ENCODE measurements at places on chromosomes 1 and 21.

DNA sequence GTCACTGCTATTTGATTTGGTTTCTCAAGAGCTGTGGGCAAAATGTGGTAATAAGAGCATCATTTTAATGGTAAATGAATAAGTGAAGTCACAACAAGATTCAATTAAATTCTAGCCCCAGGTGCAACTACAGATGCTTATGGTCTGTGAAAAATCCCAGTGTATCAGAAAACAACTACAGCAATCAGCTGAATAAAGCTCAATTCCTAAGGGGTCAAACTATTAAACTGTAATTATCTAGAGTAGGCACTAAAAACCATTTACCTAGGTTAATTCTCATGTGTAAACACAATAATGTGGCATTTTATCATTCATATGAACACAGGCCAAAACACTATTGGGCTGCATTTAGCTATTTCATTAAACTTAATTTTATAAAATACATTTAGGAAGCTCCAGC is 9.6 kb downstream of the TARBP1 start:
- DNase-seq = no peak

DNA sequence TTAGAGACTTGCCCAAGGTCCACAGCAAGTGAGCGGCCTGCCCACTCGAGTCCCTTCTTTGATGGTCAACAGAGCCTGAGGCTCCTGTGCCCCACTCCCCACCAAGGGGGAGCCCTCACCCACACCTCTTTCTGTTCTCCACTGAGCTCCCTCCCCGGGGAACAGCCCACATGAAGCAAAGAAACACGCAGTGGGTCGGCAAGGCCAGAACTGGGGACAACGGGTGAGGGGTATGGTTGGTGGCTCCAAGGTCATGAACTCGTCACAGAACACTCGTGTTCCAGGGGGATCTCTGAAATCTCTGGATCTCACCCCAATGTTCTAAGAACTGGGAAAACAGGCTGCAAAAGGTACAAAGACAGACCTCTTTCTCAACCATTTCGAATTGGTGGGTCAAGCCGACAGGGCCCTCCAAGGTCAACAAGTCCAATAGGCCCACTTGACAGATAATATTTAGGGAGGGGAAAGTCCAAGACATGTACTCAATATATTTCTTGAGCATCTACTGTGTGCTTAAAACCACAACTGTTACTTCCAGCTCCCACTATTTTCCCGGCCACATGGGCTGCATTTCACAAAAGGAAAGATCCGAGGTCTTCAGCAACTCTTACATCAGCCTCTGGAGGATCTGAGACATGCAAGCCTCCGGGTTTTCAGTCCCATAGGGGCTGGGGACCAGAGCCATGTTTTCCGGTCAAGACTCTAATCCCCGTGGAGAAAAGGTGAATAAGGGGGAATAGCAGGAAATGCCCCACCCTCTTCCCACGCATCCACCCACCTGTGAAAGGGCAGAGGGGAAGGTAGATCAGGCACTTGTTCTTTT is 1.1 kb upstream of the RAP1GAP start:
- no peak for DNase-seq

GRCh38 chr1:216923601-216924000 is 200.4 kb upstream of the ESRRG start:
- no peak for DNase-seq

DNA sequence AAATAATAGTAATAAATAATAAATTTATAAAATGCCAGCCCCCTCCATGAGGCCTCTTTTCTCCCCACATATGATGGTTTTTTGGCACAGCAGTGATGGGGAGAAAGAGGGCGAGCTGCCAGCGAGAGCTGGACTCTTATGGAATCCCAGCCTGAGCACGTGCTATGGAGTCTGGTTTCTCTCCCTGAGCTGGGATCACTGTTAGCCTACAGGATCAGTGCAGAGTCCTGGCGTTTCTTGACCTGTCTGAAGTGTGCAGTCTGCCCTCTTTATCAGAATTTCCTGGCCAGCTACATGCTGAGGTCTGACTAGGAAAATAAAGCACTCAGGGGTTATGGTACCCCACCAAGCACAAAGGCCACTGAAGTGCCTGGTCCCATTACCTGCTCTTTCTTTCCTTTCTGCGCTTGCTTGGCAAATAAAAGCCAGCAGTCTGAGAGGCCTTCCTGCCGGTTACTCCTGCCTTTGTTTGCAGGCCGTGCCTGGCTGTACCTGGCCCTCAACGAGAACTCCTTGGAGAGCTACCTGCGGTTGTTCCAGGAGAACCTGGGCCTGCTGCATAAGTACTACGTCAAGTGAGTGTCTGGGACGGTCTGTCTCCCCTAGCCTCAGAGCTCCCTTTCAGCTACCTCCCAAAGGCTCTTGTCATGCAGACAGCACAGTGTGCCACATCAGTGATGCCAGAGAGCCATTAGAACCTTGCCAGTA is 18.5 kb upstream of the SLC25A34 start:
- no peak for DNase-seq

DNA sequence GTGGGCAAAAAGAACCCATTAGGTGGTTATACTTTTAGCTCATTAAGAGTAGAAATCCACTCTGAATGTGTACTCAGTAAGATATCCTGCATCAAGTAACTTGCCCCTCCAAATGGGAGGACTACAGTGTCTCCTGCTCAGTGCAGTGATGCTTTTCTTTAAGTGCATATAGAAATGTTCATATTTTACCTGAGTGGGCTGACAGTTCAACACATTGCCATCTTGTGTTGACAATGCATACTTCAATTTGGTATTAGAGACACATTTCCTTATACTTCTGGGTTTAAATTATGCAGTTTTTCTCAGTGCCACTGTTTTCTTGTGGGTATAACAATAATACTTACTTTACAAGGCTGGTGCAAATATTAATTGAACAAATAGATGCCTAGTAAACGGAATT is 318.6 kb upstream of the TMPRSS15 start:
- DNase-seq = no peak

DNA sequence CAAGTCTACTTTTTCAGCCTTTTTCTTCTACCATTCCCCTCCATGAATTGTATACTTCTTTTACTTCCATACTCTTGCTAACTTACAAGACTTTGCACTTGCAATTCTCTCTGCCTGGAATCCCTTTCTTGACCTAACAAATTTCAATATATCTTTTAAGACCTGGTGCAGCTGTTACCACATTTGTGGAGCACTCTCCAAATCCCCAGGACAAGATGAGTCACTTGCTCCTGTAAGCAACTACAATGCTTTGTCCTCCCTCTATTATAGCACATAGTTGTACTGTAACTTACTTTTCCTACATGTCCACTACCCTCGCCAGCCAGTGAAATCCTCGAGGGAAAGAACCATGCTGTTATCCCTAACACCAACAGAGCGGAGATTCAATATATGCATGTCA is 43.1 kb downstream of the WARS2 start:
- no peak for DNase-seq

DNA sequence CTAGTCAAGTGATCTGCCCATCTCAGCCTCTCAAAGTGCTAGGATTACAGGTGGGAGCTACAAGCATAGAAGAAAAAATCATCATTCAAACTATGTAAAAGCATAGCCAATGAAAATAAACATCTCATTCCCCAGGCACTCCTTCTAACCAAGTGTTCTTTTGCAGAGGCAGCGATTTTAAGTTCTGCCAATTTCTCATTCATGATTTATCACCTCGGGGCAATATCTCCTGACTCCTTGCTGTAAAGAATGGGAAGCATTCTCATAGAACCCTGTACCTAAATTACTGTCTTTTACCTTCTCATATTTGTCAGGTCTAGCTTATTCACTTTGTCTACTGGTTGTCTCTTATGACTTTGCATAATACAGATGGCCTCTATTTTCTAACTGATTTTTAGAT is 32.5 kb upstream of the IVNS1ABP start:
- no peak for DNase-seq

DNA sequence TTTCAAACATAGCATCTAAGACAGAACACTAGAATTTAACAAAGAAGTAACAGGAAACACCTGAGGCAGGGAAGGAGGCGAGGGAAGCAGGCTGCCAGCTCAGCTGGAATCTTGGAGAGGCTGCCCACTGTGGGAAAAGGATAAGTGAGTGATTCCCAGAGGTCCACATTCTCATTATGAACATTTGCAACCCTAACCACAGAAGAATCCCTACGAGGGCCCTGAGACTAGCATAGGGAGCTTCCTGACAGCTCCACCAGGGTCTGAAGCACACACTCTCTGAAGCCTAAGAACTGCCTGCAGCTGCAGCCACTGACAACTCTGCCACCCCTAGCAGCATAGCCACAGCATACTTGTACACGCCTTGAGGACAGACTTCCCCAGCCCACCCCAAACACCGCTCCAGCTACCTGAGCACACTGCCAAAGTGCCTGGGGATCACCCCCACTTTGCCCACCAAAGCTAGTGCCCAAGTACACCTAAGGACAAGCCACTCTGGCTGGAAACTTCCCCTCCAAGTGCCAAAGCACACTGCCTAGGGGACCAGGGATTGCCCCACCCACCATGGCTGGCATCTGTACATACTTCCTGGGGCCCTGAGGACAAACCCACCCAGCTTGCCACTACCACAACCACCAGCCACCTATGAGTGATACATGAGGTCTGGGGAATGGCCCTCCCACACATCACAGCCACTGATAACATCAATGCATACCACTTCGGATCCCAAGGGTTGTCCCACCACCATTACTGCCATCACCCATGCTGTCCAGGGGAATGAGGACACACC is 76.6 kb upstream of the GUCA2A start:
- no peak for DNase-seq

DNA sequence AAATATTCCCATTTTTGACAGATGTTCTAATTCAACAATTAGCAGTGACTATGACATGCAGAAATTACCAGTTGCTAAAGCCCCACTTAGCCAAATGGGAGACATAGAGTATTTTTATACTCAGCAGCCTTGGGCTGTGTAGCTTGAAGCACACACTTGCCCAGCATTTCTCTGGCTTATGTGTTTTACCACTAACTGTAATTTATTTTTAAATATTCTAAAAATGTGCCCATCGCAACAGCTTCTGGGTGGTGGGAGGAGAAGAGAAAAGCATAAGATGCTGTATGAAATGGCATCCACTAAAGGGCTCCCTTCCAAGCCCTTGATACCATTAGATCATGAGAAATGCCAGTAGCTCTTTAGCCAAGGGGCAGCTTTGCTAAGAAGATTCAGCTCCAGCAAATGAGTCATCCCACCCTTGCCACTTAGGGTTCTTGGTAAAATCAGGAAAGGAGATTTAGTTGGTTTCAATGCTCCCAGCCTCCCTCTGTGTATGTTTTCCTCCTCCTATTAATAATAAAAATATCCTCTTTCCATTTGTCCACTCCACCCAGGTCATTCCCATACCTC is 462.7 kb upstream of the DEPDC1 start:
- DNase-seq = no peak

GRCh38 chr1:19319196-19319595 is 7.1 kb downstream of the SLC66A1 start:
- DNase-seq = no peak

- DNase-seq = no peak
These were observed 43.3 kb upstream of the TSHB start for GRCh38 chr1:114986286-114986685.

- DNase-seq = no peak
These were observed 16.8 kb upstream of the ETV3 start for GRCh38 chr1:157154940-157155514.

GRCh38 chr1:103074224-103074623 is 34.1 kb downstream of the COL11A1 start:
- no peak for DNase-seq

DNA sequence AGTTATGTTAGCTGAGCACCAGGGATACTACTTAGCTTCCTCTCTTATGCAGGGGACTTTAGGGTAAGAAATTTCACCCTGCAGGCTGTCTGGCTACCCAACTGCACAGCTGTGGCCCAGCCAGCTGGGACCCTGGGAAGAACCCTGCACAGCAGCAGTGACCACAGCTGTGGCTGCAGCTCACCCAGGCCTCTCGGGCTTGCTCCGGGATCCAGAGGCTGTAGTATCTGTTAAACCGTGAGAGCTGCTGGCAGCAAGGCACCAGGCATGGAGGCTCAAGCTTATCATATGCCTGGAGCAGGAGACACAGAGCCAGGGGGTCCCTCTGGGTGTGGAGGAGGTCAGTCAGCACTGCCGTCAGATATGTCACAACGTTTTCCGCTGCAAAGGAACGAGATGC is 40.3 kb downstream of the URB1 start:
- DNase-seq = no peak

- peak; percentile 45 for DNase-seq
These were observed 46.6 kb downstream of the PACC1 start for GRCh38 chr1:212368073-212368484.

GRCh38 chr1:22208268-22208972 is 65.5 kb upstream of the WNT4 start:
- DNase-seq = no peak

DNA sequence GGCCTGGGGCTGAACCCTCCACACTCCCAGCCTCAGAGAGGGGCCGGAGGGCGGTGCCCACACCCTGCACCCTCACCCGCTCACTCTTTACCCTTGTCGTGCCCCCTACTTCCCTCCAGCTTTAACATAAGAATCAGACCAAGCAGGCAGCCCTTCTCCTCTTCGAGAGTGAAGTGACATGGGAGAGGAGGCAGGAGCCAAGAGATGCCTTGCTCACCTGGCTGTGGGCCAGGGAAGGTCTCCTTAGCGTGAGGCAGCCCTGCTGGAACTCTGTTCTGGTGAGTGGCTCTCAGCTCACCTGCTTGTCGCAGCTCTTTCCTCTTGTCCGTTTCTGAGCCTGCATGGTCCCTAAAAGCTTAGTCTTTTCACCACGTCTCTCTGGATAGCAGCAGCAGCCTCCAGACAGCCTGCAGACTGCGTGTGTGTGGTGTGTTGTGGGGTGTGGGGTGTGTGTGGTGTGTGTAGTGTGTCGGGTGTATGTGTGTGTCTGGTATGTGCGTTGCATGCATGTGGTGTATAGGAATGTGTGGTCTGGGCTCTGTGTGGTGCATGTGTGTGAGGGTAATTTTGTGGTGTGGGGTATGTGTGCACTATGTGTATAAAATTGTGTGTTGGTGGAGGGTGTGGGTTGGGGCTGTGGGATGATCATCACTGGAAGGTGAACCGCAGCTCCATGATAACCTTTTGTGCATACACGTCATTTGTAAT is 86.7 kb downstream of the CCDC185 start:
- DNase-seq = no peak

- DNase-seq = no peak
These were observed 65.1 kb downstream of the ADARB1 start for GRCh38 chr21:45139473-45139872.

DNA sequence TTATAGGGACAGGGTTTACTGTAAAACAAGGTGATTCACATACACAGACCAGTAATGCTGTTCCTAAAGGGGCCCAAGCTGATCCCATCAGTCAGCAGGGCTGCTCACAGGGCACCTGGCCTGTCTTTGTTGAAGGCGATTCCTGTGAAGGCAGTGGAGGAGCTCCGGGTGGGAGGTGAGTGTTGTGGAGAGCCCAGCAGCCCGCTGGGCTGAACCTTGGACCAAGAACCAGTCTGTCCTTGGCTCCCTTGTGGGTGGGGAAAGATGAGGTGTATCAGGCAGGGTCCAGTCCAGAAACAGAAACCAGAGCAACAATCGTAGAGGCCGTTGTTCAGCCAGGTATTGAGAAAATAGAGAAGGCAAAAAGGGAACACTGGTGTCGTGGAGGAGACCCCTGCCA is 12.5 kb downstream of the PDXK start:
- no peak for DNase-seq

DNA sequence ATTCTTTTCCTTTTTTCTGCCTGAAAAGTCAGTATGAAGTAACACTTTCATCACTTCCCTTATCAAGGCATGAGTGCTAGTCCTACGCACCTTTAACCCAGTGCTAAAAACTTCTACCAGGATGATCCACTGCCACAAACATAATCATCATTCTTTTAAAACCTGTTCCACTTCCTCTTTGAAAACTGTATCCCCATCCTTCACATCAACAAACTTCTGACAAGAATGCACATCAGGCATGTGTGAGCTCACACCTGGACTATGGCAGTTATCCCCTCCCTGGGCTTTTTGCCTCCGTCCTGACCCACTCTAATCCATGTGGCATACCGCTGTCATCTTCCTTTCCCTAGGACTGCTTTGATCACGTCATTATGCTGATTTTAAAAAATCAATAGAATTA is 70.2 kb downstream of the ESRRG start:
- no peak for DNase-seq

All from activated T-cell treated with anti-CD3 and anti-CD28 coated beads for 4 hours (primary cell).